Aorta (tissue), 5 donors: ENCODE measurements at places on chromosomes 2 and 18. TPM values are rescaled to one million over a fixed set of nuclear protein-coding genes. Genes with fewer than 3 reads are reported as not detected.

DNA sequence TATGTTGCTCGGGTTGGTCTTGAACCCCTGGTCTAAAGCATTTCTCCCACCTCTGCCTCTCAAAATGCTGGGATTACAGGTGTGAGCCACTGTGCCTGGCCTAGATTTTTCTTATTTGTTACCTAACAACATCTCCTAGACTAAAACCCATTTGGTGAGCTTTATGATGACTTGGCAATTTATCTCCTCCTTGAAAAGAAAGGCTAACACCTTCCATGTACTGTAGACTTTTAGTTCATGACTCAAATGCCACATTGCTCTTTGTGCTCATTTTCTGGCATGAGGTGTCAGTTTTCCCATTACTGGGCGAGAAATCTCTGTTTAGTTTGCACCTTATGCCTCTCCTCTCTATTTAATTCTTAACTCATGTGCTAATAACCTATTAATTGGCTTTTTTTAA, 12.3 kb upstream of the SERPINB5 start:
- H3K36me3 ChIP-seq = no peaks in the 10 kb centered on the region
- H3K27me3 ChIP-seq = no peaks in the 10 kb centered on the region
- DNase-seq = no peak
- H3K4me3 ChIP-seq = no peak overlapping the region
- no peak overlapping the region for H3K27ac ChIP-seq
- no peaks in the 10 kb centered on the region for H3K4me1 ChIP-seq

- no peaks in the 10 kb centered on the region for H3K36me3 ChIP-seq
- no peak for DNase-seq
- no peaks in the 10 kb centered on the region for H3K27me3 ChIP-seq
These were observed 269.3 kb downstream of the GLI2 start for GRCh38 chr2:121004950-121005349.

DNA sequence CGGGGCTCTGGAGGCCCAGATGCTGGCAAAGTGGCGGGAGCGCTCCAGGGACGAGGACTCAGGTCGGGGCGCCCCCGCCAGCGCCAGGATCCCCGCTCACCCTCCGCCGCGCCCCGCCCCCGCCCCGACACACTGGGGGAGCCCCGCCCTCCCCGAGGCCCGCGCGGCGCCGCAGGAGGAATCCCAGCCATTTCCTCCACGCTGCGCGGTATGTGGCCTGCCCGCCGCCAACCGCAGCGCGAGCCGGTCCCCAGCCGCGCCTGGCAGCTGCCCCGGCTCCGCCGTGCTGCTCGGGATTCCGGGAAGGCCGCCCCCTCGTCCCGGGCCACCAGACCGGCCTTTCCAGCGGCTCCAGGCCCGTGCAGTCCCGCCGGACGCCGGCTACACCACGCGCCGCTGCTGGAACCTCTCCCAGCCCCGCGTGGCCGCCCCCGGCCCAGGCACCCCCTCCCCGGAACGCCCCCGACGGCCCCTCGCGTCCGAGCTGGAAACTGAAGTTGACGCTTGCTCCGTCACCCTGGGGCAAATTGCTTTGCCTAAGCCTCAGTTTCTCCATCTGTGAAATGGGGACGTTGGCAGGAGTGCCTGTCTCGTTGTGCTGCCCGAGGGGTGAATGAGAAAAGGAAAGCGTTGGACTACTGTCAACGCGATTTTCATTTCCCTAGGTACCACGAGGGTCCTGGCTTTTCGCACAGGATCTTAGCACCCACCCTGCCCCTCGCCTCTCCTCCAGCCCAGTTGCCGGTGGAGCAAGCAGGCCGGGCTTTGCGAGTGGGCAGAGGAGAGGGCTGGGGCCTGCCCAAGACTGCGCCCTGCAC, 53.6 kb downstream of the PKDCC start:
- DNase-seq = peak; percentile 82
- no peaks in the 10 kb centered on the region for H3K36me3 ChIP-seq
- H3K27me3 ChIP-seq = no peaks in the 10 kb centered on the region
- no peak overlapping the region for H3K4me3 ChIP-seq

DNA sequence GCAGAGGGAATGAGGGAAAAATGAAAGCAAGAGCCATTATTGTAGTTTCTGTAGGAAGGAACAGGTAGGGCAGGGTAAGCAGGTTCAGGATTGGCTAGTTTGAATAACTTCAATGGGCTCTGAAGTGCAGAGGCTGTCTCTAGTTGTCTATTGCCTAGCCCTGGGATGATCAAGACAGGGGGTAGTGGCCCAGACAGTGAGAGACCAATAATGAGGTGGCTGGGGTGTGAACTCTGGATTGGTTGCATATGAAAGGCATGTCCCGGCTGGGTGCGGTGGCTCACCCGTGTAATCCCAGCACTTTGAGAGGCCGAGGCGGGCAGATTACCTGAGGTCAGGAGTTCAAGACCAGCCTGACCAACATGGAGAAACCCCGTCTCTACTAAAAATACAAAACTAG, 67.5 kb upstream of the SLC38A11 start:
- no peaks in the 10 kb centered on the region for H3K27me3 ChIP-seq
- H3K27ac ChIP-seq = no peak overlapping the region
- no peak for DNase-seq
- H3K36me3 ChIP-seq = no peaks in the 10 kb centered on the region
- no peak overlapping the region for H3K4me3 ChIP-seq

The LONRF2 gene
- total RNA-seq = 10.9 TPM

The KCNG2 gene
- 1.1 TPM for total RNA-seq

The ANKZF1 gene
- 21.4 TPM for total RNA-seq

The LIMS4 gene
- total RNA-seq = 22.4 TPM
